ENCODE measurements at places on chromosomes 1 and 21.

DNA sequence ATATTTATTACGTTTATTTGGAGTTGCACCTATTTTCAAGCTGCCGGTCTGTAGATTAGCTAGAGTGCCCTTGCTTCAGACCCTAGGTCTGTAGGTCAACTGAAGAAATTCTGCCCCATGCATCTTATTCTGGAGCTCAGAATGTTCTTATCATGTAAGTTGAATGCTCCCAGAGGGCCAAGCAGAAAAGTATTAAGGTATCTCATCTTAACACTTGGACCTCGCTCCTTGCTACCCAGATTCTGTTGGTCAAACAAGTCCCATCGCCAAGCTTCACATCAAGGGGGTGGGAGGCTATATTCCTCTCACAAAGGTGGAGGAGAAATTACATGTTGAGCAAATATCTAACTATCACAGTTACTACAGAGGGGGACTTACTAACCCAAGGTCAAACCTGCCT lies 187.7 kb downstream of the C1orf94 start:
- DNase-seq: no peak

GRCh38 chr1:100308777-100309176 lies 42.8 kb downstream of the RTCA start:
- DNase-seq: no peak

DNA sequence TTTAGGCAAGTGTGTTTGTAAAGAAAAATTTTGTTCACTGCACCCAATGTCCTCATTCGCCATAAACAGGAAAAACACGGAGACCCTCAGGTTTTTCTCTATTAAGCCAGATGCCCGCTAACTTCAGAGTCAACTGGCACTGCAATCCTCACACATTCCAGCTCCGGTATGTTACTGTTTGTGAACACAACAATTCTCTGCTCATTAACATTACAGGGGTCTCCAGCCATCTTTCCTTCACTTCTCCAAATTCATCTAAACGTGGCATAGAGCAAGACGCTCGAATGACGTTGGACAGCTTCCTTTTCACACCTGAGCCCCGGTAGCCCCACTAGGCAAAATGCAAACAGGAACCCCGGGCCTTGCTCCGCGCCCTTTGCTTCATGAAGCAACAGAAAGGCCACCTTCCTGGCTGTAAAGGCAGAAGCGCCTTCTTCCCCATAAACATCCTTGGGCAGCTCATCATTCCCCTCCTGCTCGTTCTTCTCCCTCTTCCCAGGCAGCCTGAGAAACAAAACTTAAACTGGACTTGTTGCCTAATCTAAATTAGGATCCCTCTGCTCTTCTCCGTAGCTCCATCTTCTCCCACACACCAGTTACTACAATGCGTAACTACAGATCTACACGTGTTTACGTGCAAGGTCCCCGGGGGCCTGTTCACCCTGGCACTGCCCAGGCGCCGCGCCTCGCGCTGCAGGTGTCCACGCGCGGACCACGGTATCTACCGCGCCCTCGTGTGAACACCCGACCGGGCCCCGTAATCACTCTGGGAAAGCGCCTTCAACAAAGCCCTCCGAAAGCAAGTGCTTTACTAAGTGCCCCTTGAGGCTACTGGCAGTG lies 1.2 kb downstream of the LBR start:
- peak; percentile 40 for DNase-seq

DNA sequence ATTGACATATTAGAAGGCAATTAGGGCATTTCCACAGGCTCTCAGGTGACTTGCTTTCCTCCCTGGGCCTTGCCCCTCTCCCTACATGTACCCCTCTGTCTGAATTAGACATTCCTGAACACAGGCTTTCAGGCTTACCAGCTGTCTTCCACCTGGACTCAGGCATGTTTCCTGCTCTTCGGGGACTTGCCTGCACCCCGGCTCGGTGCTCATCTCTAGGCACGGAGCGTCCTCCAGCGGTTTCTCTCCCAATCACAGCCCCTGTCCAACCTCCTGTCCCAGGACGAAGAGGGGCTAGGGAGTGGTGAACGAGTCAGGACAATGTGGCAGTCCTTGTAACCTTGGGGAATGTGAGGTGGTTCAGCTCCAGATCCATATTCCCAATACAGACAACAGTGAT lies 4.2 kb downstream of the PROK1 start:
- no peak for DNase-seq

- DNase-seq: no peak
Measured at GRCh38 chr1:62335656-62336055, 16.4 kb upstream of the KANK4 start.

DNA sequence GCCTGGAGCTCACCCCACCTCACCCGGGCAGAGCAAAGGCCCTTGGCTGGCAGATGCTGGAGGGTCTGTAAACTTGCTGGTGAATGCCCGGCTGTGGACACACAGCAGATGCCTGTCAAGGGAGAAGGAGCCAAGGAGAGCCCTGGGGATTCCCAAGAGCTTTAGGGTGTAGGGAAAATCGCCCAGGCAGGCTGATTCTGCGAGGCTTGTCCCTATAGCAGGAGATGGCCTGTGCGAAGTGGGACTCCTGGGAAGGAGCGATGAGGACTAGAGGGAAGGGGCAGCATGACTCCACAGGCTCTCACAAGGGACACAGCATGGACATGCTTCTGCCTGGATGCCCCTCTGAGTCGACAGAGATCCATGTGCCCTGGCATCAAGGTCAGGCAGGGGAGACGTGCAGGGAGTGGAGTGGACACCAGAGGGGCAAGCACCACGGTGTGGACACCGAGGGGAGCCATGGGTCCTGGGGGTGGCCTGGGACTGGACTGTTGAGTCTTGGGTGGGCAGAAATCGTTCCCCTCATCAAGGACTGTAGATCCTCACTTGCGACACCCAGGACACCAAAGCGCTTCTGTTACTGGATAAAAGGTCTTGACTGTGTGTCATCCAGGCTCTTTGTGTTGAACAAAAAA lies 71.4 kb upstream of the ABCG1 start:
- DNase-seq: no peak

DNA sequence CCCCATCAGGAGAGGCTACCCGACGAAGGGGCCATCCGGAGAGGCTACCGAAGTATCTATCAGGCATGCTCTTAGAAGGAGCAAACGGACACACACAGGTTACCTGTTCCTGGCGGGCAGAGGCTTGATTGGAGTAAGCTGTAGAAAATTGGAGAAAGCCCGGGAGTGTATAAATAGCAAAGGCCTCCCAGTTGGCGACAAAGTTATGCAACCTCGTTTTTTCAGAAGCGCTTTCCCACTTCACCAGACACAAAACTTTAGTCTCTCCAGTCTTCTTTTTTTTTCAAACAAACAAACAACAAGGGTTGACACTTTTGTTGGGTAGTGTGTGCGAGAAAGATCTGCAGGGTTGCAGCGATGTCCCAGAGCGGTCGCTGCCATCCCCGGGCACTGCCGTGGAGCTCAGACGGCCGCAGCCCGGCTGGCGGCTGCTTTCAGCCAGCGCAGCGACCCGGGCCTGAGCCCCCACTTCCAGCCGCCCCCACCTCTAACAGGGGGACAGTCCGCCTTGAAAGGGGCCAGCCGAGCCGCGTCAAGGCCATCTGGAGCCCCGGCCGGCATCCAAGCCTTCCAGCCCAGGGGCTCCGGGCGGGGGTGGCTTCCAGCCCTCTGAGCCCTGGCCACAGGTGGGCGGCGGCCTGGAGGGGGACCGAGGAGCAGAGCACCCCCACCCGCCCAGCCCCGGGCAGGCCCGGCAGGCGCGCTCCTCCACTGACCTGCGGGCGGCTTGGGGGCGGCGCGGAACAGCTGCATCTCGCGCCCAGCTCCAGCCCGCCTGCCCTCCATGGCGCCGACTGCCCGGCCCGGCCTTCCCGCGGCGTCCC lies 616 bp downstream of the MCOLN3 start:
- DNase-seq: no peak

DNA sequence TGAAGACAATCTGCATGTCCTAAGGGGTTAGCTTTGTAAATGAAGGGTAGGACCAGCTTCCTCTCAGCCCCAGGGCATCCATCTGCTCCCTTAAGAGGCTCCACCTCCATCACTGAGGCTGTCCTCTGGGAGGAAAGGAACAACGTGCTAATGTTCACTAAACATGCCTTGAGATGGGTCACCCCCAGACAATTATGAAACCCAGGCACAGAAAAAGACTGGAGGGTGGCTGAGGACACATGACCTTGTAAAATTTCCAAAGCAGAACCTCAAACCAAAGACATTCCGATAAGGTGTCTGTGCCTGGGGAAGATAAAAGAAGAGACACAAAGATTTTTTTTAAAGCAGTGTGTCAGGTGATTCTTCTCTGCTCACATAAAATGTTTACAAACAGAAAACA lies 37.6 kb upstream of the ZNF124 start:
- no peak for DNase-seq

- no peak for DNase-seq
Measured at GRCh38 chr1:206116191-206116872, 856 bp downstream of the AVPR1B start.

- no peak for DNase-seq
Measured at GRCh38 chr1:62325081-62325480, 5.8 kb upstream of the KANK4 start.

GRCh38 chr1:116314305-116314919 lies 58.6 kb upstream of the ATP1A1 start:
- DNase-seq: no peak

DNA sequence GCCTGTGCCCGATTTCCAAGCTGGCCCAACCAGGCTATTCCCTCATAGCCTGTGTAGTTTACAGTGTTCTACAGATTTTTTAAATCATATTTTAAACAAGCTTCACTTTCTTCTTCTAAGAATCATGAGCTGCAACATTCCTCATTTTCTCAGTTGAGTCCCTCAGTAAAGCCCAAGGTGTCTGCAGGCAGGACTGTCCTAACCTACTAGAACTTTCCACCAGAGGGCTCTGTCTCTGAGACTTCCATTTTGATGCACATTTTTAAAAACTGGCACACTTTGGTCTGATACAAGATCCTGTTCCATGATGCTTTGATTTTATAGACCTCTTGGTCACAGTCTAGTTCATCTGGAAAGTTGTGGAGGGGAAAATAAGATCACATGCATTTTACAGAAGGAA lies 21.6 kb upstream of the SLAMF6 start:
- peak; percentile 51 for DNase-seq

GRCh38 chr1:47618830-47619229 lies 181.0 kb downstream of the FOXD2 start:
- no peak for DNase-seq

DNA sequence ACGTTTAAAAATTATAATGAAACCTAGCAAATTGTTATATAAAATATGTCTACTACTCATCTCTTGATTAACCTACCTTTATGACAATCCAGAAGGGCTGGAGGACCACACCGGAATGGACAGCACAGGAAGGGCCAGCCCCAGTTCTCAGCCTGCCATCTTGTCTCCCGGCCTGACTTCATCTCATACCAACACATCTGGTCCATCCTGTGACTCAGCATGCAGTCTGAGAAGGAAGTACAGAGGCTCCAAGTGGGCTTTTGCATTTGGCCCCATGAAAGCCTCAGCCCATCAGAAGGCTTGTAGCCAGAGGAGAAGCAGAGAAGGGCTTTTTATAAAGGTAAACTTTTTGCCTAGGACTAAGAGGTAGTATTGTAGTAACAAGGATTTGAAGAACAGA lies 436.6 kb downstream of the MRPL39 start:
- no peak for DNase-seq

- DNase-seq: no peak
Measured at GRCh38 chr21:16633831-16634459, 878.9 kb upstream of the CXADR start.

DNA sequence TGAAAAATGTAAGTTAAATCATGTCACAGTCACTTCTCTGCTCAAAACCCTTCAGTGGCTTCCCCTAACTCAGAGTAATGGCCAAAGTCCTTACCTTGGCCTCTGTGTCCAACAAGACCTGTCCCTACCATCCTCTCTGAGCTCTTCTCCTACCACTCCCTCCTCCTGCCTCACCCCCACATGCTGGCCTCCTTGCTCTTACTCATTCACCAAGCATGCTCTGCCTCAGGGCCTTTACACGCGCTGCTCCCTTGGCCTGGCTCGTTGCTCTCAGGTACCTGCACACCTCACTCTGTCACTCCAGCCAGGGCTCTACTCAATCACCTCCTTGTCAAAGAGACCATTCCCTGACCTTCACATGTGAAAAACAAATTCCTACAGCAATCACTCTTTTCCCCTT lies 54.2 kb downstream of the SEC16B start:
- peak; percentile 31 for DNase-seq

DNA sequence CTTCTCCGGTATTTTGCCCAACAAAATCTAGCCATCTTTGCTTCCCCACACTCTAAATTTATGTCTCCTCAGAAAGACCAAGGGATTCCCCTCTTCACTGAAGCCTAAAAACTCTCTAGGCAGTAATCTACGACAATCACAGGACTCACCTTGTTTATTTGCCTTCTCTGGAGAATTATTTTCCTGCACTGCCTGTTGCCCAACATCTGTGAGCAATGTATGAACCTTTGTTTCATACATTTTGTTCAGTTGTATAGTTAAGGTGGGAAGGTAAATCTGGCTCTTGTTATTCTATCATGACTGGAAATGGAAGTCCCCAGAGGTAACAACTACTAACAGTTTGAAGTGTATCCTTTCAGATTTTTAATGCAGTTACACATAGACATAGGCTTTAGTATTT lies 2.2 kb downstream of the COPA start:
- no peak for DNase-seq

DNA sequence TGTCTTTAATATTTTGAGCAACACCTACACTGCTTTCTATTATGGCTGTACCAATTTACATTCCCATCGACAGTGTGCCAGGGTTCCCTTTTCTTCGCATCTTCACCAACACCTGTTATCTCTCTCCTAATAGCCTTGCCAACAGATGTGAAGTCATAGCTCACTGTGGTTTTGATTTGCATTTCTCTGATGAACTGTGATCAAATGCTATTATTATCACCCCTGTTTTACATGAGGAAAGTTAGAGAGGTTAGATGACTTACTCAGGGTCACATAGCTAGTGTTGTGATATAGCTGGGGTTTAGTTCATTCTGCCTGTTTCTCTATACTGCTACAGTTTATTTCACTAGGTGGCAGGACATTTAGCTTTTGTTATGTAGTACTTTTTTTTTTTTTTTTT lies 204.1 kb downstream of the FMN2 start:
- DNase-seq: no peak

All from T47D (cell line).